CD4-positive, alpha-beta T cell treated with Interleukin-2 at 100 ng/mL for 4 hours (primary cell): ENCODE measurements at places on chromosomes 11 and 22.

- no peak for DNase-seq
These were observed 47.9 kb upstream of the RAPSN start for GRCh38 chr11:47496808-47497207.

DNA sequence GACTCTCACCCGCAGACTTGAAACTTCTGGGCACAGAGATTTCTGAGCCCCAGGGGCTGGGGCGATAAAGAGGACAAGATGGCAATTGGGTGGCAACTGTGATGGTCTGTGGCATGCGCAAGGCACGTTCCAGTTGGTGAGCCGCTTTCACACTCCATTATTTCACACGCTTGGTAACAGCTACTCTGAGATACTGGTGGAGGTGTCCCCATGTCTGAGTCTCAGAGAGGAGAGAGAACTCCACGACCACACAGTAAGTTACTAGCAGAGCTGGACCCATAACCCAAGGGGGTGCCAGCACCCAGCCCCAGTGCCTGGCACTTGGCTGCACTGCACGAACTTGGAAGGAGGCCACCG lies 6.0 kb upstream of the KCNJ4 start:
- DNase-seq, result no peak

DNA sequence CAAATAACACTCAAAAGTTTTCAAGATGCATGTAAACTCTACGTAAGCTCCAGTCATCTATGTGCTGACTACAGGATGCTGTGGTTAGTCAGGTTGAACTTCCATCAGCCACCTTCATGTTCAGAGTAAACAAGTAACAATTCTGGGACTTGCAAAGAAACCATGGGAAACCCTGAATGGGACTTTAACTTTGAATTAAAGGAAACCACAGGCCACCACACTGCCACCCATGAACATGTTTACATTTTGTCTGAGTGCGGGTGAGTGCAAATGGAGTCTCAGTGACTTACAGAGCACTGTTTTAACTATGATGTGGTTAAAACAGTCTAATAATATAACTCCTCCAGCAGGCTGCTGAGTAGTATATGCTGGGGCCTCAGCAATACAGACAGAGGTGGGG lies 12.9 kb upstream of the SYTL2 start:
- DNase-seq, result peak; percentile 88

DNA sequence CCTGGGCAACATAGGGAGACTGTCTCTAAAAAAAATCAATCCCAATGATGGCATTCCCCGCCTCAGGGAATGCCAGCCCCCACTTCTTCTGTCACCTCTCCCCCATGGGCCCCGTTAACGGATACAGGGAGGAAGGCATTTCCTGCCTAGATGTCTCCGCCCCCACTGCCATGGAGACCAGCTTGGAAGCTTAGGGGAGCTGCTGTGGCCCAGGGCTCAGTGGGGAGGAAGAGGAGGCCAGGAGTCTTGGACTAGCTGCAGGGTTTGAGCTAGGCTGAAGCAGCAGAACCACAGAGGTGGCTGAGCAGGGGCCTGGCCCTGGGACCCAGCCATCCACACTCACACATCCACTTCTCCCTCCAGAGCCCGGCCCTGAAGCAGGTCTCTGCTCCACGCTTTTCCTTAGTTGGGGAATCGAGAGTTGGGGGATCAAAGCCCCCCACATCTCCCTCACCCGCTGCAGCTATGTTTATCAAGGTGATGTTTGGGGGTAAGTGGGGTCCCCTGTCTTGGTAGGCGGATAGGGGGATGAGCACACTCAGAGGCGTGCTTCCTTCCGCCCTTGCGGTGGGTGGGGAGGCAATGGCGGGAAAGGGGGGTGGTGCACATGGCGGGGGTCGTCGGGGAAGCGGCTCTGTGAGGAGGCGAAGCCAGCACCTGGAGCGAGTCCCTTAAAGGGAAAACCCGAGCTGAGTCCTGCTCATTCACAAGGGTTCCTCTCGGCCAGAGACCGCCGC lies at the start of gene C22orf15:
Gene C22orf15 (plus strand): TSS at position 149 of the 737 bp plus-strand sequence. CDS start 317 bp downstream, at position 466.
- no peak for DNase-seq

DNA sequence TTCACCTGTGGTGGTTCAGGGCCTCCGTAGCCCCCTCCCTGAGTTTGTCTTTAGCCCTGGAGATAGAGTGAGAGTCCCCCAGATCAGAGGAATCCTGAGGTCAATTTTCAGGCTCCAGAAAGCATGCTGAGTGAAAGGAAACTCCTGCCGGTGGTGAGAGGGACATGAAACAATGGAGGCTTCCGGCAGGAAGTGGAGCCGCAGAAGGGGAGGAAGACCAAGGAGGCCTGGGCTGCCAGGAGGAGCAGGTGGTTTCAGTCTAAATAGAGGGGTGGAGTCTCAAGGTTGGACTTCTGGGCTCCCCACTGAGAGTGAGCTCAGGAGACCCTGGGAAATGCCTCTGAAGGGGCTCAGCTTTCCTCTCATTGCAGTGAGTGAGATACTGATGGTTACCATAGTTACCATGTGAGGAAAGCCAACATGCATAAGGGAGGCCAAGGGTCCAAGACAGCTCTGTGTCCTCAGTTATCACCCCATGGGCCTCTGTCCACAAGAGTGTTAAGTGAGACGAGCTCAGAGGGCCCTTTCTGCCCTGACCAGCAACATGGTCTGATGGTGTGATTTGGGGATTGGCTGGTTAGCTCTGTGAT lies 10.7 kb downstream of the SLCO2B1 start:
- no peak for DNase-seq

GRCh38 chr11:77379253-77379652 lies 77.8 kb upstream of the GDPD4 start:
- DNase-seq, result no peak

DNA sequence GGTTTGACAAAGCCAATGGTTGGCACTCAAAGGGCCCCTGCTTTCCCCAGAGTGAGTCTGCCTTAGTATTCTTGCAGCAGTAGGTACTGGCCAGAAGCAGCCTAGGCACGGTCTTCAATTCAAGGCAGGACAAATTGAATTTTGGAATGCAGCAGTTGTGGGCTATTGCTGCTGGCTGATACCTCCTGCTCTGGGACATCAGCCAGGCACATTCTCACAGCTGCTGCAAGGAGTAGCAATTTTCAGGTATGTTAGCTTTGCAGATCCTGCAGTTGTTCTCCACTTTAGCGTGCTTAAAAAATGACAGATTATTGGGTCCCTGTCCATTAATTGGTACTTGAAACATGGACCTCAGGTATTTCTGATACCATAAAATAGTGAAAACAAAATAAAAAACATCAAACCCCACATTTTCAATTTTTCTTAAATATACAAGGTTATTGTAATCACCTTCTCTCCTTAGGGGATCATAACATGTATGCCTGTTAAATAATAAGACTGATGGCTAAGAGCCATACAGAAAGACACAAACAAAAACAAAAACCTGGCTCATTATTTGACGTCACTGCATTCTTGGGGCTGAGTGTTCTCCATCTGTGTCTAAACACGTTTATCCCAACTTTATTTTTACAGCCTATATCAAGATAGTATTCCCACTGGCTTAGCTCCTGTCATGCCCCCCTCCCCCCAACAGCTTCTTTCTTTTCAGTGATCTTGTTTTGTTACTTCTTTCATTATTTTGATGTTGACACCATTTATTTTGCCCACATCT lies 85.1 kb upstream of the CARD18 start:
- no peak for DNase-seq

DNA sequence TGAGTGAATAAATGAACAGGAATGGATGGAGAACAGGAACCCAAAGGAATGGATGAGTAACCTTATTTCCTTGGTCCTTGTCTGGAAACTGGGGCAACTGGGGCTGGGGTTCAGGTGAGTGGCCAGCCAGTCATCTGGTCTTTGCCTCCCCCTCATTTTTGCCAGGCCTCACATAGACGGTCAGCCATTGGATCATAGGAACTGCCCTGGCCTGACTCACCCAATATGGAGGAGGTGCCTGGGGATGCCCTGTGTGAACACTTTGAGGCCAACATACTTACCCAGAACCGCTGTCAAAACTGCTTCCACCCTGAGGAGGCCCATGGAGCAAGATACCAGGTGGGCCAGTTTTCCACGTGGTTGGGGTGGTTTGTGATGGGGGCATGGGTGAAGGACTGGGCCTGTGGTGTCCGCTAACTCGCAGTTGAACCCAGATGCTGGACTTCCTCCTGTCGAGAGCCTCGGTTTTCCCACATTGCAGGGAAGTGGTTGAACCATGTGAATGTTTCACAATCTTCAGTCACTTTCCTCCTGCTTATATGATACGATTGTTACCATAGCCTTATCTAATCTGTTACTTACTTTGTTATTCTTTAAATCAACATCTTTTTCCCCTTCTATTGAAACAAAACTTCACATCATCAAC lies 4.4 kb downstream of the TRIOBP start:
- DNase-seq, result no peak

DNA sequence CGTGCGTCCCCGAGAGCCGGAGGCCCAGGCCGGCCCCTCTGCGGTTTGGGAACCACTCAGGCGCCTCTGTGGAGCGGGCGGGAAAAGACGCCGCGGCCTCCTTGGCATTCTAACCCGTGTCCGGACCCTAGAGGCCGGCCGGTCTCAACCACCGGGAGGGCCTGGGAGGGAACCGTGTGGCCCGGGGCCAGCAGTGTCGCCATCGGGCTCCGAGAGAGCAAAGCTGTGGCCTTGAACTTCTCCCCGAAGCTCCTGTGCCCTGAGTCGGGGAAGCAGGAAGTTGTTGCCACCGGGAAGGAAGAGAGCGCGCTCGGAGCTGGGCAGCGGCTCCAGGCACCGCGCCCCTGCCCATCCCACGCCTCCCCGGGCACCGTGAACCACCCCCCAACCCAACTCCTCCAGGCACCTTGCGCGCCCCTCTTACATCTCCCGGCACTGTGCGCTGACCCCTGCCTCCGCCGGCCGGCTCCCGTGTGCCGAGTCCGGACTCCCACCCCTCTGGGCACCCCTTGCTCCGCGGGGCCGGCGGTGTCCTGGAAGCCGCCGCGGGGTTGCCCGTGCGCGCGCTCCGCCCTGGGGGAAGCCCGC lies 80.0 kb upstream of the PPARA start:
- DNase-seq, result no peak

DNA sequence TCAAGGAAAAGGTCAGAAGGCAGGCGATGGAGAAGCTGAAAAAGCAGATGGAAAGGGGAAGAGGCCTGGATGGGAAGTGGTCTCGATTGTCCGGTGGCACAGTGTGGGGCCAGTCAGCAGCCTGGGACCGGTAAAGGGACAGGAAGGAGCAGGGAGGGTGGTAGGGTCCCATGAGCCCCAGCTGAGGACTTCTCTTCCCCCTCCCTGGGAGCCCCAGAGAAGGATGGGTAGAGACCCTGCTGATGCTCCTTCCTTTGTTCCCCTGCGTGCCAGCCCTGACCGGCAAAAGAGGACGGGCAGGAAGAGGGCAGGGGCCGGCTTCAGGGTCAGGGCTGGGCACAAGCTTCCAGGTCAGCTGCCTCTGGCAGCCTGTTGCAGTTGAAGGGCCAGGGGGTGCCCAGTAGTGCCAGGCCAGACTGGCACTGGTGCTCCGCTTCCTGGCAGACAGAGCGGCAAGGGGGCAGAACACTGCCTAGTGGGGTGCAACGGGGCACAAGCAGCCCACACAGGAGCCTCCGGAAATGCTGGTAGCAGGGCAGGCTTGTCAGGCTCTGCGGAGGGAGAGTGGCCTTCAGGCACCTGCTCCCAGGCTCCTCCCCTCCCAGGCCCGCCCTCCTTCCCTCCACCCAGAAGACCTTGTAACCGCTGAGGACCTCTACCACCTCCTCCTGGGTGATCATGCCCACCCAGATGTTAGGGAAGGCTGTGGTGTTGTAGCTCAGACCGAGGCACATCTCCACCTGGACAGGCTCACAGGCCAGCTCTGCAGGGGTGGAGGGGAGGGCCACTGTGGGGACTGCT lies 739 bp upstream of the C1QTNF5 start:
- DNase-seq, result no peak
